ENCODE measurements at places on chromosomes 6 and 20.

- DNase-seq = no peak
Measured at GRCh38 chr6:96940322-96940721, 15.8 kb downstream of the KLHL32 start.

DNA sequence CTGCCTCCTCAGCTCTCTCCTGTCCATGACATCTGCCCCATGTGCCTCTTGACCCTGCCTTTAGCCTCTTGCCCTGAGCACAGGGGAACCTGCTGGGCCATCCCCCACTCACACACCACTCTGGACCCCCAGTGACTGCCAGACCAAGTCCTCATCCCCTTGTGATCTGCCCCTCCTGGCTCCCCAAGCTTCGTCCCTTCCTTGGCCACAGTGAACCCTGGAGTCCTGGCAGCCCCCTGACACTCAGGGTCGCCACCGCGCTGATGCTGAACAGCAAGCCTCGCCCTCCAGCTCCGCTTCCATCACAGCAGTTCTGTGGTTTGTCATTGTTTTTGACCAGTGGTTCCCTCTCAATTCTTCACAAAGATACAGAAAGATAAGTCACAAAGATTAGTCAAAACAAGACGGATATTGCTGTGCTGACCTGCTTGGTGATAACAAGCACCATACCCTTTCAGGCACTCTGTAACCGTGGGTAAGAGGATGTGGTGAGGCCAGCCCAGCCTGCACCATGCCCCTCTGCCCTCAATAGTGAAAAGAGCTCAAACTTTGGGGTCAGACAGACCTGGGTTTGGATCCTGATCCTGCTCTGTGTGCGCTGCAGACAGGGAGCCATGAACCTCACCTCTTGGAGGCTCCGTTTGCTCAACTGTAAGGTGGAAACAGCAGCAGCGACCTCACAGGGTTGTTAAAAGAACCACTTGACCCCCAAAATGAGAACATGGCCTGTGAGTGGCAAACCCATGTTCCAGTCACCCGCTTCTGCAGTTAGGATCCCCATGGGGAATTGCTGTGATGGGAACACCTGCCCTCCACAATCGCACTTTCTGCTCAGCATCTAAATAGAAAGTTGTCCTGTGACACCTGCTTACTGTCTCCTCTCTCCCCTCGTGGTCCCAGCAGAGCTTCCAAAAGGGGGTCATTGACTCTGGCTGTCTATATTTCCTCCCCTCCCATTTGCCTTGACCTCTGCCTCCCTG, 114.5 kb downstream of the TOX2 start:
- DNase-seq = no peak

DNA sequence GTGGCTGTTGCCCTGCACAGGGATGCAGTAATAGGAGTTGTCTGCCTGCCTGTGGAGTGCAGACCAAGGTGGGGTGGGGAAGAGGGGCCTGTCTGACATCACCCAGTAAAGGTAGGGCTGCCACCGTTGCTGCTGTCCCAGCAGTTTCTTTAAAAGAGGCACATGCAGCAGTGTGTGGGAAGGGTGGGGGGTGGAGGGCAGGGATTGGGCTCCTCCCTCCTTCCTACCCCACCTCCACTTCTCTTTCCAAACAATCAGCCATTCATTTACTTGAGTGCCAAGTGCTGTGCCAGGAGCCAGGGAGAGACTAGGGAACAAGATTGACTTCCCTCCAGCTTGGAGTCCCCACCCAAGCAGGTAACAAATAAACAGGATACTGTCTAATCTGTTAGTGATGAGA, 66.8 kb upstream of the MYL9 start:
- no peak for DNase-seq

GRCh38 chr20:57564951-57565642, 4.2 kb downstream of the PCK1 start:
- DNase-seq = no peak

DNA sequence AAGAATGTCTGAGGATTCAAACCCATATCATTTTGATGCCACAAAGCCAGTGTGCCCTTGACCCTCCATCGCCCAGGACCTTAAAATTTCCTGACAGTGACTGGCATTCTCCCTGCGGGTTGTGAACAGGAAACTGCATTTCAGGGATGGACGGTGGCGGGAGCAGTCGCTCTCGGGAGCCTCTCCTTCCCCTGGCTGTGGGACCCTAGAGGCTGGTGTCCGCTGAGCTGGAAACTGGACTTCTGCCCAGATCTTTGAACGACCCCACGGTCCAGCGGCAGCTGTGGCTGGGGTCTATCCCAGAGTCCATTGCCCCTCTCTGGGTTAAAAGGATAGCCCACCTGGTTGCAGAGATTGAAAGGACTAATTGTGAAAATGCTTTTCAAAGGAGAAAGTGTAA, 1.4 kb upstream of the SEC63 start:
- no peak for DNase-seq

DNA sequence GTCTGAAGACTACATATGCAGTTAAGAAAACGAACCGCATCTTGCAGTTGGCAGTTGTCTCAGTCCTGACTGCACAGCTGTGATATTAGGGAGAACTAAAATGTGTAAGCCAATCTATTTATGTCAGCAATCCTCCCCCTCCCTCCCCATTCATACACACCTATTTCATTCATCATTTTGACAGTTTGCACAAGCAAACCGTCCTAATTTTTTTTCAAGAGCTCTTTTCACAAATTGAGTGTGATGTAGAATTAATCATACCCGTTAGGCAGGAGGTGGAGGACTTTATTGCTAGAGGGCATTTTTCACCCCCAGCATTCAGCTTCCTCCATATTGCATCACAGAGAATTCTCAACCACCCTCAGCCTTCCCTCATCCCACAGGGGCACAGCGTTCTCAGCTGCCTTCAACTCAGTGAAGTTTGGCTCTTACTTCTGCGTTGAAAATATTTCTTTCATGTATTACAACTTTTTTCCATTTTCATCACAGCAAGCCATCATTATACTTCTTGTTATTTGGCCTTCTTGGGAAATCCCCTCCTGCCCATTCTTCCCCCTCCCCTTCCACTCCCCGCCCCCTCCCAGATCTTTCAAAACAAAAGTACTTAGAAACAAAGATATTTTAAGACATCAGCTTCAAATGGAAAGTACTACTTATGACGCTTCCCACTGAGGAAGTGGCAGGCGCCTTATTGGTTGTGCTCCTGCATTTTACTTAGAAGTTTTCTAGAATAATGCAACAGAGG, 37.5 kb downstream of the NOX3 start:
- DNase-seq = peak; percentile 39
